Left lobe of liver (tissue), 2 donors: ENCODE measurements at places on chromosomes 1 and 21.
A peak's percentile ranks its signal among the peaks of the same experiment; 100 is the strongest.

- no peak for DNase-seq
Observed at GRCh38 chr1:53293123-53293522, 34.7 kb downstream of the LRP8 start.

DNA sequence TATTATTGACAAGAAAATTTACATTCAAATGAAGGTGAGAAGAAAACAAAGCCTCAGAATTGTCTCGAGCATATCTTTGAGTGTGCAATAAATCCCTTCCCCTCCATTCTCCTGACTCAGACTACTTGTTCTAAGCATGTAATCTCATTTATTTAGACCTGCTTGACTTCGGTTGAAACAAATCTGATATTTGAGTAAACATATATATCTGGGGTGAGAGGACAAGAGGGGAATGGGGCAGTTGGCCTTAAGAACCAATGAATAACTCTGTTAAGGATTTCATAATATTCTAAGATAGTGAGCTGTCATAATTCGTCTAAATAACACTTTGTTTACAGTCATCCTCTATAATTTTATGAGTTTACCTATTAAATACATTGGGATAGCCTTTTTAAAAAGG, 142.7 kb downstream of the SIPA1L2 start:
- DNase-seq, result no peak

GRCh38 chr1:186289943-186290545, 85.0 kb downstream of the TPR start:
- DNase-seq, result no peak

- no peak for DNase-seq
Observed at GRCh38 chr1:205939690-205940330, 3.4 kb downstream of the SLC26A9 start.

DNA sequence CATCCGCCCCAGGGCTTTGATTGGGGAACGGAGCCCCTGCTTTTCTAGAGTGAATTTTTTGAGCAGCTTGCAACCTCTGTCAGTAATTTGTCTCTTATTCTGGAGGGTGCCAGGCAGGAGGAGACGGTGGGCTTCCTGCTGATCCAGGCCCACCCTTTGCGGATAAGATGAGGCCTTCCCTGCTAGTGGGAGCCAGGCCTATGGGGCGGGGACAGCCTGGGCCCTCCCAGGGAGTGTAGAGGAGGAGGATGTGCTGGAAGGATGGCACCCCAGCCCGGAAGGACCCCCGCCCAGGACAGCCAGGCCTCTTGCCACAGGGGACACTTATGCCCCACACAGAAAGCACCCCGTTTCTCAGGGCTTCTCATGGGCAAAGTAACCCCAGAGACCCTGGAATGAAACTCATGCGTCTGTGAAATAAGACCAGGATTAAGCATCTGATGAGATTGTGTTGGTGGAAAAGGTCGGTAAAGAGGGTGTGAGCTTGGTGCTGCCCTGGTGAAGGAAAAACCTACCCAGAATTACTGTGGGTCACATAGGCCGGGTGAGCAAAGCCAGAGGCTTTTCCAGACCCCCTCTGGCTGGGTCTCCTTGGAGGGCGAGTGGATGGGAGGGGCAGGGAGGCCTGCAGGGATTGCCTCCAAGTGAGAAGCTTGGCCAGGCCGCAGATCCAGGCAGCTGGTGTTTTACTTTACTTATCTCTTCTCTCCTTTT, 118.7 kb downstream of the SIK1 start:
- no peak for DNase-seq

DNA sequence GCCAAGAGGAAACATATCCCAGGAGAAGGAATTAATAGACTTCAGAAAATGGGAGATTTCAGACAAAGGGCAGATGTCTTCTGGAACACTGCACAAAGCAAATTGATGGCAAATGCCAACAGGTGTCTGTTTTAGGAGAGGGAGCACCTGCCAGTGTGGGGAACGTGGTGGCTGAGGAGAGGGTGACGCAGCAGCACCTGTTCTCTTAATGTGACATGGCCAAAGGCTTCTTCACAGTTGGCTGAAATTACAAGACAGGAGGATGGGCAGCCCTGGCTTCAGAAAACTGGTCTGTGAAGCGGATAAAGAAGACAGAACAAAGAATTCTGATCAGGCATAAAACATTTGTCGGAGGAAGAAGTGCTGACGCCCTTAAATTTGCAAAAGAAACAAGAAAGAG, 178.7 kb upstream of the RUNX1 start:
- DNase-seq, result no peak

- no peak for DNase-seq
Observed at GRCh38 chr1:175367896-175368295, 175.3 kb upstream of the KIAA0040 start.

DNA sequence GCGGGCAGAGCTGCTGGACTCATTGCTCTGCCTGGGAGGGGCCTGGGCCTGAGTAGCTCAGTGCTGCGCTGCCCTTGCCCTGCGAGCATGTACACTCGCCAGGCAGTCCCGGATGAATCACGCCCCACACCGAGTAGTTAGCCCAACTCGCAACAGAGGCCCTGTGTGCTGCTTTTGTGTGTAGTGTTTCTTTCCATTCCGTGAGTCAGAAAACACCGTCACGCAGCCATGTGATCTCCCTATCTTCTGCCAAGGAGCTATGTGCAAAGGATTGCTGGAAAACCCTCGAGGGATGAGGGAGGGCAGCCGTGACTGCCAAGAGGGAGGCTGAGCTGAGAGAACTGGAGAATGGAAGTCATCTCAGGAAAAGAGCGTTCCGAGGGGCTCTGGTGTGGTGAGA, 37.3 kb downstream of the NENF start:
- DNase-seq, result no peak

GRCh38 chr21:44765231-44766013, 36.2 kb downstream of the UBE2G2 start:
- no peak for DNase-seq

GRCh38 chr21:34509151-34509550, 2.9 kb downstream of the KCNE1 start:
- no peak for DNase-seq

GRCh38 chr1:114145504-114146151, 8.0 kb downstream of the SYT6 start:
- DNase-seq, result no peak

DNA sequence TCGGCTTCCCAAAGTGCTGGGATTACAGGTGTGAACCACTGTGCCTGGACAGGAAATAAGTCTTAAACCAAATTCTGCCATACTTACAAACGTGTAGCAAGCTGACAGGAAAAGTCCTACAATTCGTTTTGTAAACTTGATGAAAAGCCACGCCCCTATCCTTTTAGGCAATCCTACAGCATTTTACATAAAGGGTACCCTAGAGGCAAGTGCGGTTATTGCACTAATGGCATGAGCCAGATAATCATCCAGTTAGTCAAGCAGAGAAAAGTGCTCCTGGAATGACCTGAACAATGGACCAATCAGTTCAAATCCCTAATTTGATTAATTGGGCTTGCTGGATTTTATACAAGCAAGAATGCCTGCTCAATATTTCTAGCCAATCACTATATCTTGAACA, 338.2 kb downstream of the KIF26B start:
- no peak for DNase-seq

- no peak for DNase-seq
Observed at GRCh38 chr1:160707236-160708064, 4.2 kb downstream of the CD48 start.

GRCh38 chr1:160081261-160081936, at the start of gene KCNJ9:
Gene KCNJ9, plus strand, starts transcription at chr1:160081538. Its CDS starts 2,493 bp downstream, at chr1:160084031.
- DNase-seq, result no peak

DNA sequence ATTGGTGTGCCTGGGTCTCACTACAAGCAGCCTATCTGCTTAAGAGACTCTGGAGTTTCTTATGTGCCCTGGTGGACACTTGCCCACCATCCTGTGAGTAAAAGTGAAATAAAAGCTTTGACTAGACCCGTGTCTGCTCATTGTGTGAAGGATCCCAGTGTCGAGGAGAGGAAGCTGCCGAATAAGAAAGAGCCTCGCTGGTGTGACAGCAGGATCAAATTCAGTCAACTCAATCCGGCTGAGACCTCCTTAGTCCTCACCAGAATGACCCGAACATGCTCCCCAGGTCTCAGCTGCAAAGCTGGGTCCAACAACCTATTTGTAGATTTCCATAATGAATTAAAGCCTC, 14.8 kb downstream of the CD2 start:
- DNase-seq, result no peak

GRCh38 chr1:214847071-214847810, 235.3 kb upstream of the KCNK2 start:
- DNase-seq, result no peak

DNA sequence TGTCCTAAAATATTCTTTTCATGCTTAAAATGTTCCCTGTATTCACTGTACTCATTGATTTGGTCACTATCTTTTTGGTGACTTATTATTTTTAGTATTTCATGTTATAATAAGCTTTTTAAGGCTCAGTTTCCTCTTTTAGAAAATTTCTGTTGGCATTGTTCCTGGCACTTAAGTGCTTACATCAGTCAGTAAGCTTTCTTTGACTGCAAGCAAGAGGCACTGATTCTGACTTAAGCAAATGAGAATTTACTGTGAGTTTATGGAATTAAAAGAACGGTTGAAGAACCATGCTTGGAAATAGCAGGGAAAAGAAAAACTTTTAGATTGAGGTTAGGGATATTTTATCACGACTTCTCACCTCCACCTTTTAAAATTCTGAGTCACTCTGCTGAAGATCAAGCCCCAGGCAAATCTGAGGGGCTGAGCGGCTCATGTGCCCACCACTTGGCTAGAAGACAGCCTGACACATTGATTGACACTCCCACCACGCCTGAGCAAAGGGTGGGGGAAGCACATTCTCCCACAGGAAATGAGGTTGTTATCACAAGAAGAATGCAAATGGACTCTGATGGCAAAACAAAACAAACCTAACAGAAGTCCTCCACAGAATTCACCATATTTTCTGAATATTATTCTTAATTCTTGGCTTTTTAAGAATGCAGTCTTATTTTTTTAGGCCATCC, 102.8 kb downstream of the KCTD3 start:
- DNase-seq, result no peak

DNA sequence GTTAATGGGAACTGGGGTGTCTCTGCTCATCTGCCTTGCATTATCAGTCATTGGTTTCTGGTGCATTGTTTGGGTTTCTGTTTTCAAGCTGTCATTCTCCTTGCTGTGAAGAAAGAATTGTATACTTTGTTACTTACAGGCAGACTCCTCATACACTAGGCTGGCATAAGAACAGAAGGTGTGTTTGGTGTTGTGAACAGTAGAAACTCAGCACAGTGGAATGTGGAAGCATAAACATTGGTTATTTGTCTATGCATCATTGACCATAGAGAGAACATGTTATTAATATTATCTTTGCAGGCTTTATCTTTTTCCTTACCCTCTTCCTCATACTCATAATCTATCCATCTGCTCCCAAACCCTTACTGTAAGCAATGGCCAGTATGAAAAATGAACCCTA, 18.2 kb downstream of the C1orf87 start:
- no peak for DNase-seq

DNA sequence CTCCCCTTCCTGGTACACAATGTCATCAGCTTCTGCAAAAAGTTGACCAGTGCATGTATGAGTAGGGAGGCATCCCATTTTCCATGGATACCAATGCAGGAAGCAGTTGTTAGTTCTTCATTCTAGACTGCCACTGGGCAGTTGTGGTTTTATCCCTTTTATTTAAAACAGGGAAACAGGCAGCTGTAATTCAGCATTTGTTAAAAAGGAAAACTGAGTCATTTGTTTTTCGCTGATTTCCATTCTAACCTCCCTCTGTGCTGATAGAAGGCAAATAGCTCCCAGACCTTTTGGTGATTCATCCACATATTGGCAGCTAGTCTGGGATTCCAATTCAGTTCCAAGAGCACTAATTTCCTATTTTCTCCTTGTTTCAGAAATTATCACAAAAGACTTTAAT, 21.1 kb upstream of the ABCA4 start:
- DNase-seq, result no peak

DNA sequence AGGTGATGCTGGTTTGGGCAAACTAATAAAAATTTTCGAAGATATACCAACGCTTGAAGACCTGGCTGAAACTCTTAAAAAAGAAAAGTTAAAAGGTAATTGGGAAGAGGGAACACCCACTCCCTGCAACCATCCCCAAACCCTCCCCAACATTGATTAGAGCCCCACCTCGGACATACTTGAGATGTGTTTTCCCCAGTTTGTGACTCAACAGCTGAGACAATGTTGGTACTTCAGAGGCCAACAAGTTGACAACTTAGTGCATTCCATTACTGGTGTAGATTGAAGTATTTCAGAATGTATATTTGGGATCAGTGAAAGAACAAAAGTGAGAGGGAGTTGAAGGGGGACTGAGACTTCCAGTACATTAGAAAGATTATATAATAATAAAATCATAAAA, 5.1 kb downstream of the IFI16 start:
- no peak for DNase-seq

DNA sequence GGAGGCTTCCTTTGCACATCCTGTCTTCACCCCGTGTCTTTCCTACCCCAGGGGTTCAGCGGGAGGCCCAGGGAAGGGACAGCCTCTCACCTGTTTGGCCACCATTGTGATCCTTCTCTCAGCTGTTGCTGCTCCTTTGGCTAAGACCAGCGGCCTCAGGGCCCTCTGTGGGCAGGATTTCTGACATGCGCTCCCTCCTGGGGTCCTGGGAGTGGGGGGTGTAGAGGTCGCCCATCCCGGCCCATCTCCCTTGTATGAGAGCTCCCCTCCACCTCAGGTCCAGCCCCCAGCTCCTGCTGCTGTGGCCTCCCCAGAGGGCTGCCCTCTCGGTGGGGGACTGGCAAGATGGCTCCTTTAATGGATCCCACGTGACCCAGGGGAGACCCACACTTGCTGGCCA, 120.5 kb downstream of the PRDM2 start:
- DNase-seq, result peak; percentile 34

GRCh38 chr1:248804771-248805681, 20.7 kb downstream of the SH3BP5L start:
- DNase-seq, result peak; percentile 44

GRCh38 chr1:200178340-200178739, 150.8 kb downstream of the NR5A2 start:
- no peak for DNase-seq

GRCh38 chr1:42282867-42283583, 52.0 kb downstream of the FOXJ3 start:
- DNase-seq, result no peak

DNA sequence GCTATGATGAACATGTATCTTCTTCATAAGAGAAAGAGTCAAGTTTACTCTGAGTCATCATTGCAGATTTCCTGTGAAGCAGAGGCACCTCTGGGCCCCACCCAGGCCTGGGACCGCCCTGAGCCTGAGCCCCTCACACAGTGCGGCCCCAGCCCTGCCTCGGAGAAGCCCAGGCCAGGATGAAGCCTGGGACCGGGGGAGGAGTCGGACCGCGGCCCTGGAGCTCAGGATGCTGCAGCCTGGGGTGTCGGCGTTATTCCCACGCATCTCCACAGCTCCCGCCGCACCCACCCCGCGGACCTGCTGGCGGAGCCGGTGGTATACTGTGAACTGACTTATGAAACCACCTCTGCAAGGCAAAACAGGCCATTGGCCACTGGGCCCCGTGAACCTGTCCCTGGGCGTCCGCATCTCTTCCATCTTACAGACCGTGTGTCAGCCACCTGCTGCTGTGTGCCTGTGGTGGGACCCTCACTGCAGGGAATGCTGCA, 2.4 kb upstream of the COL6A1 start:
- DNase-seq, result peak; percentile 41
